ENCODE measurements at places on chromosomes 7 and 10.

DNA sequence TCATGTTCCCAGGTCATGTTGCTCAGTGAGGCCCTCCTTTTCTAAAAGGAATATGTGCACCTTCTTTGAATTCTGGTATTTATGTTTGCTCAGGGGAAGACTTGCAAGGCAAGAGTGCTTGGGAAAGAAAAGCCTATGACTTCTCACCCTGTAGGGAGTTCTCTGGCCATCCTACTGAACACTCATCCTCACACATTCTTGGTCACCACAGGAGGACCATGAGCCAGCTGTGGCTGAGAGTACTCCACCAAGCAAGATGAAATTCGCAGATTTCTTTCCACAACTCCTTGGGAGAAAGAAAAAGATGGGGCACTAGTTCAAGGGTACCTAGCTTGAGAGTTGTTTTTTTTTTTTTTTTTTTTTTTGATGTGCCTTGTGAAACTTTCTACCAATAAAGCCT lies 179.6 kb downstream of the FZD1 start:
- DNase-seq = no peak

- DNase-seq = no peak
Observed at GRCh38 chr7:48414011-48414732, 242.9 kb downstream of the ABCA13 start.

GRCh38 chr10:88489107-88489506 lies 94.0 kb downstream of the RNLS start:
- no peak for DNase-seq

DNA sequence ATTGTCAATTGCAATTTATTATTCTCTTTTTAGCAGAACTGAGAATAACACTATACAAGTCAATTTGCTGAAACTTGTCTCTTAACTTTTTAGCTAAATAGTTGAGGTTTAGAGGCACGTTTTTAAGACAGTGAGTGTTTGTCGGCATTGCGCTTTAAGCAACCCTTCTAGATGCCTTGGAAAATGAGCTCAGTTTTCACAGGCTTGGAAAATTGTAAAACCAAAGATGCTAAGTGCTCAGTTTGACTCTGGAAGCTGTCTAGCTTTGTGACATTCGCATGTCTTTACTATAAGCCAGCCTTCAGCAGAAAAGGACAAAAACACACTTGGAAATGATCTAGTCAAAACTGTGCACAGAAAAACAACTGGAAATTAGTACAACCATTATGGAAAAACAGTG lies 500.4 kb downstream of the NEBL start:
- no peak for DNase-seq

DNA sequence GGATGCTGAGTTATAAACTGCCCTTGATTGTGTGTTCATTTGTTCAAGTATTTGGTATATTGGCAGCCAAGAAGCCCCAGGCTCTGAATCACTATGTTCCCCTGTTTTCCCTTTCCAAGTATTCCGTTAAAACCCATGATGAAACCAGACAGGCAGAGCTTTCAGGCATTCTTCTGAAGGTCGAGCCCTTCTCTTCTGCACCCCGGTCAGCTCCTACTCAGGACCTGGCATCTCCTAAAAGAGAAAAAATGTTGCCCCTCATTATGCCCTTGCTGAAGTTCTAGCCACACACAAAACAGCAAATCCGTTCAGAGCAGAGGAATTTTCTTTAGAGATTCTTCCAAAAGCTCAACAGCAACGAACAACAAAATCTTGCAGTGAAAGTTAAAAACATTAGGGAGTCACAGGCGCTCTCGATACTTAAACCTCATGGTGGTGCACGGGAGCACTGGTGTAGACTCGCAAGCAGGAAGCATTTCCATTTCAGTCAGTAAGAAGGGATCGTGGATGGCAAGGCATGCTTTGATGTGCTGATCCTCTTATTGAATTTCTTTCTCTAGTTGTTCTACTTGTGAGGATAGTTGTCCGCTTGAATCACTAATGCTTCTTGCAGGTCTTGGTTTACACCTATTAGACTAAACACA lies 264.9 kb downstream of the SKIDA1 start:
- no peak for DNase-seq

- no peak for DNase-seq
Observed at GRCh38 chr7:24800667-24801066, 43.4 kb upstream of the GSDME start.

DNA sequence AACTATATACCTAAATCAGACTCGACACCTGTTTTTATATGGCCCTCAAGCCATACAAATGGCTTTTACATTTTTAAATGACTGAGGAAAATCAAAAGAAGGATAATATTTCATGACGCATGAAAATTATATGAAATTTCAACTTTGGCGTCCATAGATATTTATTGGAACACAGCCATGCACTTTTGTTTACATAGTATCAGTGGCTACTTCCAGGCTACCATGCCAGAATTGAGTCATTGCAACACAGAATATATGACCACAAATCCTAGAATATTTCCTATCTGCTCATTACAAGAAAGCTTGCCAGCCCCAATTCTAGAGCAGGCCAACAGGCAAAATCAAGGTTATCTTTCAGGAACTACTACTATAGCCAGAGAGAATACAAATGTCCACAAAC lies 29.3 kb downstream of the AFAP1L2 start:
- DNase-seq = no peak
